Cardiac septum (tissue), 1 donor: ENCODE measurements at places on chromosomes 16 and 17. TPM values are rescaled to one million over a fixed set of nuclear protein-coding genes. Genes with fewer than 3 reads are reported as not detected.

Gene CPHXL
- total RNA-seq, result not detected

DNA sequence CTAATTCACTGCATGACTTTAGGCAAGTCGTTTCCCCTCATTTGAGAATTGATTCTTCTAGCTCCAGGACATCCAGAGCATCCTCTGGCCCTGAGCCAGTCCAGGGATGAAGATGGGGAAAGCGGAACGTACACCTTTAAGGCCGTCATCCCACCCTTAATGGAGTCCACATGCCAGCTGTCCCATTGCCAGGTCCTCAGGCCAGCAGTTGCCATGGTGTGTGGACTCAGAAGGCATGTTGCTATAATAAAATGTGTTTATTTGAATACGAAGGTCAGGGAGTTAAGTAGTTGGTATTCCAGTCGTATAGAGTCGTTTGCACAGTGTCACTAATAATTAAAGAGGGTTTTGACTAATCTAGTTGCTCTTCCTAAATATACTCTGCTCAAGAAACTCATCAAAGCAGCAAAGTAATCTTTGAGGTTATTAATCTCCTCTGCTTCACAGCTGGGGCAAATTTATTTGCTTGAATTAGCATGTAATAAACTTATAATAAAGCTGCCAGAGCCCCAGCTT, 30.4 kb downstream of the CCDC182 start:
- DNase-seq, result no peak

Gene CDH11
- 26.1 TPM for total RNA-seq

GRCh38 chr17:65398040-65398787, 163.2 kb downstream of the AXIN2 start:
- no peak for DNase-seq

Gene BIRC5
- 0.38 TPM for total RNA-seq

Gene ZFP90
- total RNA-seq, result 16.0 TPM

Gene PRKCA
- 15.0 TPM for total RNA-seq

- peak; percentile 75 for DNase-seq
Observed at GRCh38 chr17:16987830-16988601, 16.1 kb upstream of the TNFRSF13B start.

Gene CFAP97D1
- total RNA-seq, result not detected

- DNase-seq, result no peak
Observed at GRCh38 chr16:87487361-87487924, 5.4 kb downstream of the ZCCHC14 start.

- no peak for DNase-seq
Observed at GRCh38 chr16:73568769-73569168, 520.8 kb upstream of the ZFHX3 start.
